Activated T-cell treated with anti-CD3 and anti-CD28 coated beads for 48 hours (primary cell): ENCODE measurements at places on chromosomes 13 and 19.

GRCh38 chr19:51784109-51784785 lies 10.7 kb upstream of the FPR3 start:
- DNase-seq = no peak

GRCh38 chr13:78709028-78709427 lies 50.1 kb upstream of the OBI1 start:
- no peak for DNase-seq

GRCh38 chr19:6730153-6730804 lies 7.1 kb downstream of the GPR108 start:
- DNase-seq = peak; percentile 47

DNA sequence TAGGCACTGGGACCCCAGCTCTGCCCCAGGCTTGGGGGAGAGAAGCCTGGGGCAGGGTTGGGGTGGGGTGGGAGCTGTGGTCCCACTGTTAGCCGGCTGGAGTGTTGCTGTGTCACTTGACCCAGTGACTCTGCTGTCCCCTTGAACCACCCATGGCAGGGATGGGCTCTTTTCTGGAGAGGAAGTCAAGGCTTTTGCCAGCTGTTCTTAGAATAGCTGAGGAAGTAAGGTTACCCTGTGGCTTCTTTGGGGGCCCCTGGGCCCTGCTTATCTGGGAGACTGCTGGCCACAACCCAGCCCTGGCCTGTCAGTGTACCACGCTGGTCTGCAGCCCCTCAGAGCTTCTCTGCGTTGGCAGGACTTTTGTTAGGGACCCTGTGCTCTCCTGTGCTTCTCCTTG lies 9.1 kb downstream of the PNPLA6 start:
- no peak for DNase-seq

DNA sequence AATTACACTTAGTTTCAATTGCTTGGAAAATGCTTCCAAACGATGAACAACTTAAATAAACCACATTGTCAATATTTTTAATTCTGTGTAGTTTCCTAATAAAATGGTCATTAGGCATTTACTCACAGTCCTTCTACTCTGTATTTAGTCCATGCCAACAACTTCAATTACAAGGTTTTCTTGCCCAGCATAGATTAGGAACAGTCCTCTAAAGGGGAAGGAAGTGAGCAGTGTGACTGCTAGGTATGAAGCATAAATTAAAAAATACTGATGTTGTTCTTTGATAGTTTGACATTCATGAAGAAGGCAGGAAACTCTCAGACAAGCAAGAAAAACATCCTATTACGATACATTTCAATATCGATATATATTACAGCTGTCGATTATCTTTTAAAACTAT lies 716.0 kb upstream of the PCDH9 start:
- DNase-seq = no peak

- peak; percentile 76 for DNase-seq
Observed at GRCh38 chr19:37466798-37467607, at the start of gene ZNF569. TSS of gene ZNF569 (minus strand) at chr19:37467444. CDS start at chr19:37444921, 22,523 bp downstream.

- DNase-seq = peak; percentile 25
Observed at GRCh38 chr19:18832306-18833140, 764 bp downstream of the UPF1 start.

DNA sequence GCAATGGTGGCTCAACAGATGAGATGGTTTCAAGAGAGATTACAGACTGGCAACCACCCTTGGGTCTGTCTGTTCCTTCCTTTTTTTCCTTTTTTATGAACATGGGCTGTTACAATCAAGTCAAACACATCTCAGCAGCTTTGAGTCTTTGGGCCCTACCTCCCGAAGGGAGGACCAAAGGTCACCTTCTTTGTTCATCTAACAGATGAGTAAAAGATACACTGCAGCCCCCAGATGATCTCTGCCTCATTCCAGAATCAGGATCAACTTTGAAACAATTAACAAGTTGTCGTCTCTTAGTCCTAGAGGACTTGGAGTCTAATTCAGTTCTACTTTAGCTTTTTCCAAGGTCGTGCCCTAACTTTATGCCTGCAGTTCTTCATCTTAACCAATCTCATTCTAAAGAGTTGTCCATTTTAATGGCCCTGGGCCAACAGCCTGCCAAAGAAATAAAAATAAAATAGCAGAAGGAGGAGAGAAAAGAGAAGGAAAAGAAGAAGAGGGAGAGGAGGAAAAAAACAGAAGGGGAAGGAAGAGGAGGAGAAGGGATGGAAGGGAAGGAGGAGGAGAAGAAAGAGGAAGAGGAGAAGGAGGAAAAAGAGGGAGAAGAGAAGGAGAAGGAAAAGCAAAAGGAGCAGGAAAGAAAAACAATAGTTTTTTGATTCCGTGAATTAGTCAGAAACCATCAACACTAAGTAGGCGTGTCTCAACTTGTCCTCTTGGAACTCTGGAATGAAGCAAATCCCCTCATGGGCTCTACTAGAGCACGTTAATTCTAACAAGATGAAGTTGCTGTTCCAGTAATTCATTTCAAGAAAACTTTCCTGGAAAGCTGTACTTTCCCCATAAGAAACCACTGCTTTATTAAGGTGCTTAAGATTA lies 281.2 kb downstream of the FOXO1 start:
- DNase-seq = no peak

DNA sequence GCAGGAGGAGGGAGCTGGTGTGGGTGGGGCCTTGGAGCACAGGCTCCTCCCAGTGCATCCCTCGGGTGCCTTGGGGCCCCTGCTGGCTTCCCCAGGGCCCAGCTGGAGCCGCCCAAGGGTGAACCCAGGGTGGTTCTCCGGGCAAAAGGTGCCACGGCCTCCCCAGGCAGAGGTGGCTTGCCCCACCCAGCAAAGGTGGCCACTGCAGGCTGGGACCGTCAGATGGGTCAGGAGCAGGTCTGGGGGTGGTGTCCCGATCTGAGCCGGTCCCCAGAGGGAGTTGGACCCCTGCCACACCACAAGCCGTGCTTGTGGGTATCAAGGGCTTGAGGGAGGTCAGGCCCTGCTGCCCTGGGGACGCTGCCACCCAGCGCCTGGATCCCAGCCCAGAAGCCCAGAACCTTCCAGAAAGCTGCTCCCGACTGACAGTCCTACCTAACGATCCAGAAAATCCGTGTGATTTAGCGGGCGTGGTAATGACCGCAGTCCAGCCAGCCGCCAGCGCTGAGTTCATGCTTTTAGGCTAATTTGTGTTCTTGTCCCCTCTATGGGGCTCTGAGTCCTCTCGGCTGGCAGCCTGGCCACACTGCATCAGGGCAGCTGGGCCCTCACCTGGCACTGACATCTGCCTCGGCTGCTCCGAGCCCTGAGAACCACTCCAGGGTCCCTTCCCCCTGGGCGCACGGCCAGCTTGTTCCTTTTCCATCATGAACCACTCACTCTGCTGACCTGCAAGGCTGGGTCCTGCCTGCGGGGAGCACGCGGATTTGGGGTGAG lies 5.0 kb upstream of the GRIN3B start:
- DNase-seq = no peak

DNA sequence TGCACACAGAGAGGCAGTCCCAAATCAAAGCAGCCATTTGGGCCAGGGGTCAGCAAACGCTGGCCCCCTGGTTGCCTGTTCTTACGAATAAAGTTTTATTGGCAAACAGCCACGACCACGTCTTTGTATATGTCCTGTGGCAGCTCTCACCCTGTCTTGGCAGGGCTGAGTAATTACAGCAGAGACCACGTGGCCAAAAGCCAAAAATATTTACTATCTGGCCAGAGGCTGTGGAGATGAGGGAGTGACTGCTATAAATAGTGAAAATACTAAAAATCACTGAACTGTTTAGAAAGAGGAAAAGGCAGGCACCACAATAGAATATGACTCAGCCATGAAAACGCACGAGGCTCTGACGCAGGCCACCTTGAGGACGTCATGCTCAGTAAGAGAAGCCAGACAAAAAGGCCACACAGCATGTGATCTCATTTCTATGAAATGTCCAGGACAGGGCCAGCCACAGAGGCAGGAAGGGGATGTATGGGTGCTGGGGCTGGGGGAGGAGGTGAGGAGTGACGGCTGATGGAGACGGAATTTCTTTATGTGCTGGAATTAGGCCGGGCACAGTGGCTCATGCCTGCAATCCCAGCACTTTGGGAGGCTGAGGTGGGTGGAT lies 29.4 kb downstream of the SMIM24 start:
- no peak for DNase-seq

- no peak for DNase-seq
Observed at GRCh38 chr19:40641281-40641680, 40.1 kb downstream of the LTBP4 start.

- DNase-seq = no peak
Observed at GRCh38 chr19:29860492-29860891, 48.7 kb downstream of the CCNE1 start.

GRCh38 chr13:111480976-111481375 lies 160.5 kb downstream of the TEX29 start:
- DNase-seq = no peak

- no peak for DNase-seq
Observed at GRCh38 chr13:21015284-21015683, 46.1 kb downstream of the LATS2 start.

GRCh38 chr13:100300243-100300642 lies 211.3 kb downstream of the PCCA start:
- DNase-seq = no peak

- DNase-seq = no peak
Observed at GRCh38 chr19:50791594-50792271, 1.5 kb downstream of the ACP4 start.

DNA sequence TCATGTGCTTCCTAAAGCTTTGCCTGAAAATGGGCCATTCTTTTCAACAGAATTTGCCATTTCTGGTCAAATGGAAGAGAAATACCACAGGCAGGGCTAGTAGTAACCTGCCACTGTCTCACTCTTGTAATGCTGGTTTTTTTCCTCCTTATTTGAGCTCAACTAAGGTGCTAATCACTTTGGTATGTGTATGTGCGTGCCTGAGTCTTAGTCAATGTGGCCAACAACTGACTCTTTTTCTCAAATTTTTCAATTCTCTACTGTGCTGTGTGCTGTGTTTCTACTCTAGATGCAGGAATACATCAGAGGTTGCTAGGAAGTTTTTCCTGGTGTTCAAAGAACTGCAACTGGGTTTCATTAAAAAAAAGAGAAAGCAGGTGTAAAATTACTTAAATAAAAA lies 870.2 kb downstream of the EFNB2 start:
- no peak for DNase-seq

DNA sequence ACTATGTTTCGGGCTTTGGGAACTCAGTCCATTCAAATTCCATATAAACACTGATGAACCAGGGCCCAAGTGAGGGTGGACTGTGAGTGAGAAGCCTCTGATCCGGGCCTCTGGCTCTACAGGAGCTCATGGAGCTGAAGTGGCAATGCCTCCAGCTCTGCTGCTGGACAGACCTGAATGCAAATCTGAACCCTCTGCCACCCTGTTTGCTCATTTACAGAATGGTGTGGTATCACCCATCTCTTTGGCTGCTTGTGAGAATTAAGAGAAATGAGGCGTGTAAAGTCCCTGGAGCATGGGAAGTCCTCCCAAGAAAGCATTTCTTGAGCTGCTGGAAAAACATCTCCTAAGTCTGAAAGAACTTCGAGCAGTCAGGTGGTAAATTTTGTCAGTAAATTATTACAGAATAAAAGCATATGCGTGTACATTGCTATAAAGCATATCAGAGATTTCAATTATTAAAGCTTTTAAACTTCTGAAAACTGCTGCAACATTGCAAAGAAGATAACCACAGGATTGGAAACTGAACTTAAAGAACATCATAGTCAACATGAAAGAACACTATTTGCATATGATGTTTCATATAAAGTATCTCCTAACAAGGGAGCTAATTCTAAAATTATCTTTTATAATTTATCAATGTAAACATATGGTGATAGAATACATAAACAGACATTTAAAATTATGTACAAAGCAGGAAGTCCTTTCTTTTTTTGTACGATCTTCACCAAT lies 369.0 kb downstream of the UQCRFS1 start:
- DNase-seq = no peak
